Thoracic aorta (tissue), 2 donors: ENCODE measurements at places on chromosomes 1 and 21. TPM values are rescaled to one million over a fixed set of nuclear protein-coding genes. Genes with fewer than 3 reads are reported as not detected.

DNA sequence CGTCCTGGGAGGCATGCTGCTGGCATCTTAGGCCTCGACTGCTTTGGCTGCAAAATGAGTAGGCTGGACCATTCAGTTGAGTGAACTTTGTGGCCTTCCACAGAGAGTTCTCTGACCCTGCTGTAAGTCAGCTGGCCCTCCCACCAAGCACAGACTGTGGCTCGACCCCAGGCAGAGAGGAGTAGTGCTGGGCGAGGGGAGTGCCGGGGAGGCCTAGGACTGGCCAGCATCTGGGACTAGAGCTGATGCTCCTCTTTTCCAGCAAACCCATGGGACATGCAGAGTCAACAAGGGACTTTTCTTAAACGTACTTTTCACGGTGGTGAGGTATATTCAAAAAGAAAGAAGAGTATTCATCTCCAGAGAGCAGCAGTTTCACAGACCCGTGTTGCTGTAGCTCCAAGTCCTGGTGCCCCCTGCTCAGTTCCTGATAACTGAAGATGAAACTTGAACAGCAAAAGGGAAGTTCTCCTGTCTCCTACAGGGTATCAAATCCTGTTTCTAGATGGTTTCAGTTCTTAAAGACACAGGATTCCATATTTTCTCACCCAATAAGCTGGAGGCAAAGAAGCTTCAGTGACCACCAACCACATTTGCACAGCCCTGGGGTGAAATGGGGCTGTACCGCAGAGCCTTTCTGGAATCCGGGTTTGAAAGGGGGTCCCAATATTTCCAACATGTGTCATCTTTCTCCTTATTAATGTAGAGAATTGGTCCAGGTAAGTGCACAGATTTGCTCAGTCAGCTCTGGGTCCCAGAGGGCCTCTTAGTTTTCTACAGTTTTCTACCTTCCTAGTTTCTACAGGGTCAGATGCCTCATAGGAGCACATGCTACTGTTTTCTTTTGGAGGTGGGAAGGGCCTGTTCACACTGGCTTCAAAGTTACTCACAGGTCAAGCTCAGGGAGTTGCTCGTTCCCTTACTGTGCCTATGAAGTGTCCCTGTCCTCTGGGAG lies 20.9 kb downstream of the BATF3 start:
- H3K27ac ChIP-seq = no peak overlapping the region
- no peak overlapping the region for H3K4me3 ChIP-seq
- H3K4me1 ChIP-seq = no peaks in the 10 kb centered on the region
- DNase-seq = no peak

DNA sequence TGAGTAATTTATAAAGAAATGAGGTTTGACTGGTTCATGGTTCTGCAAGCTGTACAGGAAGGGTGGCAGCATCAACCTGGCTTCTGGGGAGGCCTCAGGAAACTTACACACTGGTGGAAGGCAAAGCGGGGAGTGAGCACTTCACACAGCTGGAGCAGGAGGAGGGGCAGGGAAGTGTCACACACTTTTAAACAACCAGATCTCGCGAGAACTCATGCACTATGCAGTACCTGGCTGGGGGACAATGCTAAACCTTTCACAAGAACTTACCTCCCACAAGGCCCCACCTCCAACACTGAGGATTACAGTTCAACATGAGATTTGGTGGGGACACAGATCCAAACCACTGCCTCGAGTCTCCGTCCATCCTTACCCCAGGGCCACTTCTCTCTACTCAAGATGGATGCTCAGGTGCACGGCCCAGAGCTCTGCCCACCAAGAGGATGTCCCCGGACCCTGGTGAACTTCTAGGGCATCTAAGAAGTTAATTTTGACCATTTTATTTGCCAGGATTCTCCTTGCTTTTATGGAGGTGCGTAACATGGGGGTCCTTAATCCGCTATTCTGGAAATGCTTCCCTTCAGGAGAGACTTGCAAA lies 22.7 kb upstream of the ACTRT2 start:
- H3K27ac ChIP-seq = peak overlapping the region; percentile 45
- peaks cover 16% of the 10 kb centered on the region for H3K4me1 ChIP-seq
- H3K4me3 ChIP-seq = peak overlapping the region; percentile 47
- no peaks in the 10 kb centered on the region for H3K27me3 ChIP-seq
- no peak for DNase-seq

- DNase-seq = no peak
- H3K36me3 ChIP-seq = no peaks in the 10 kb centered on the region
- peak overlapping the region; percentile 26 for H3K4me3 ChIP-seq
- no peaks in the 10 kb centered on the region for H3K4me1 ChIP-seq
- no peak overlapping the region for H3K27ac ChIP-seq
Observed at GRCh38 chr1:153358691-153358975, 979 bp downstream of the S100A9 start.

- H3K27me3 ChIP-seq = no peaks in the 10 kb centered on the region
- H3K4me1 ChIP-seq = peaks cover 28% of the 10 kb centered on the region
- peak; percentile 72 for DNase-seq
- peak within 1 kb of the TSS; percentile 8 for H3K27ac ChIP-seq
- peaks cover 9% of the 10 kb centered on the region for H3K36me3 ChIP-seq
Observed at GRCh38 chr1:179877586-179878265, at the start of gene TOR1AIP2. Gene TOR1AIP2 (minus strand): TSS chr1:179877803. CDS start chr1:179852665, 25,138 bp downstream.

- H3K4me3 ChIP-seq = no peak overlapping the region
- H3K27me3 ChIP-seq = no peaks in the 10 kb centered on the region
- H3K36me3 ChIP-seq = no peaks in the 10 kb centered on the region
- no peak for DNase-seq
Observed at GRCh38 chr21:34869545-34869944, 179.6 kb downstream of the RUNX1 start.

DNA sequence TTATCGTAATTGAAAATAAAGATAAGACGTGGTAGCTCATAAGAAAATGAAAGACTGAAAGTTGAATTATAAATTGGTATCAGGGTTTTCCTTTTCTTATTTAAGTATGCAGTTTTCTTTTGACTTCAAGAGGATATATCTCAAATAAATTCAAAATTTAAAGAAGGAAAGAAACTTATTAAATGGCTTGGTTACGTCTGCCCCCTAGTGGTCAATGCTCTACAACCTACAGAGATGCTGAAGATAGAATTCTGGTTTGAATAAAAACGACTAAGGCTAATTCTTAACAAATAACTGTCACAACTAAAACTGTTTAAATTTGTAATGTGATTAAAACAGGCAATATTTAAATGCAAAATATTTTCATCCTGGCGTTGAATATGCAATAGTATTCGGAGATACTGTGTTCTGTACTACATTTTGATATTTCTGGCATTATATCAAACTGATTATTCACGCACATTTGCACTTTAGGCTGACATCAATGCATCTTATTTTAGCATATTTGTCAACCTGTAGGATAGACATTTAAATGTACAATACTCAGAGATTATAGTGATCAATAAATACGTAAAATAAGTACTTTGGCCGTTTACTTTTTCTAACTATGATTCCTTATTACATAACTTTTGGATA lies 26.8 kb downstream of the IFI44 start:
- DNase-seq = peak; percentile 13
- H3K27ac ChIP-seq = no peak overlapping the region
- H3K27me3 ChIP-seq = no peaks in the 10 kb centered on the region
- no peak overlapping the region for H3K4me3 ChIP-seq
- no peaks in the 10 kb centered on the region for H3K36me3 ChIP-seq

GRCh38 chr1:43711049-43711448 lies 3.7 kb downstream of the ST3GAL3 start:
- no peak overlapping the region for H3K27ac ChIP-seq

DNA sequence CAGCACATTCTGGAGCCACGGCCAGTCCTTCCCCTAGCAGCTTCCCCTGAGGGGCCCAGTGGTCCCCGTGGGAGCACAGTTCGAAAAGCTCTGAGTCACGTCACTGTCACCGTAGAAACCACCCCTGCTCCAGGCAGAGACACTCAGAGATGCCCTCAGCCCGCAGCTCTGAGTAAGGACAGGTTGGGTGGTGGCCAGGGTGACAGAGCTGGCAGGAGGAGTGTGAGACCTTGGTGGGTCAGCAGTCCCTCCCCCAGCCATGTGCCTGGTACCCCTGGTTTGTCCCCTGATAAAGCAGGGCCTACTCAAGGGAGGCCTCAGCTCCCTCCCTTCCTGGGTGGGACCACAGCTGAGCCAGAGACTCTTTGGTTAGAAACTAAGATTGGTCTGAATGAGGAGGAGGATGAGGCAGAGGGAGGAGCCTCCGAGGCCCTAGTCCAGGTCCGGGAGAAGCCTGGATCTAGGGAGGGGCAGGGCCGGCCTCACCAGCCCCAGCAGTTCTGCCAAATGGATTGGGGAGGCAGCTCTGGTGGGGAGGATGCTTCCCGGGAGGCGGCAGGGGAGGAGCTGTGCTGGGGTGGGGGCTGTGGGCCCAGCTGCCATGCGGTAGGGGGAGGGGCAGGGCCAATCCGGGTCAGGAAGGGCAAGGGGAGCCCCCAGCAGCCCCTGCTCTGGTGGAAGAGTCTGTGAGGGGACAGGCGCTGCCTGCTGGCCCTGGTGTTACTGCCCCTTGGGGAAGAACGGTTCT lies 55.2 kb downstream of the SLC9A1 start:
- peak overlapping the region; percentile 46 for H3K27ac ChIP-seq
- no peaks in the 10 kb centered on the region for H3K27me3 ChIP-seq
- peak; percentile 67 for DNase-seq
- H3K4me3 ChIP-seq = no peak overlapping the region
- H3K4me1 ChIP-seq = peaks cover 17% of the 10 kb centered on the region

DNA sequence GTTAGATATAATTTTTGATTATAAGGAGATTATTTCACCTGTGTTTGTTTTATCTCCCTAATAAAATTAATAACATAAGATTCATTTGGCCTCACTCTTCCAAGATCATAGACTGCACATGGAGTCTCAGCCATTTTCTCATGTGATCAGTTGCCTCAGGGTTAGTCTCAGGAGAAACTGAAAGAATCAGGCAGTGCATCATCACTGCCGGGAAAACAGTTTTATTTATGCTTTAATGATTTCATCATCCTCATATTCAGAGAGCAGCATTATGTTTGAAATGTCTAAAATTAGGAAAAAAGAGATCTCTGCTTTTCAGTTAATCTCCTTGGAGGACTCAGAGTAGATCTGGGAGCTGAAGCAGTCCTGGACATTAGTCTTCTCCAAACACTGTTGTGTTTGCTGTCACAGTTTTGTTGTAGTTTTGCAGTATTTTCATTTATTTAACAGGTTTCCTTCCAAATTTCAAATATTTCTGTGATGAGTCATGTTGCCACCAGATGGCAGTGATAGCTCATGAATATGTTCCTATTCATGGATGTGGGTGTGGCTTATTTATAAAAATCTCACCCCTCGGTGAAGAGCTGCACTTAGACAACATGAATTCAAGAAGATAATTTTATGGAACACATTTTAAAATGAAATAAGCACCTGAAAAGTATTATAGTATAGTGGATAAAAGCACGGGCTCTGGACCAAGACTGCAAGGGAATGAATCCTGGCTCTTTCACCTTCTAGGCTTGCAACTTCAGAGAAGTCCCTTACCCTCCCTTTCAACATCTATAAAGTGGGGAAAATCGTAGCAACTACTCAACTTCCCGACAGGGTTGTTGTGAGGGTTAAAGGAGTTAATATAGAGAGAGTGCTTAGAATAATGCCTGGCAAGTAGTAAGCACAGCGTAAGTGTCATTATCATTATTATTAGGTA lies 31.2 kb downstream of the CHD1L start:
- no peaks in the 10 kb centered on the region for H3K27me3 ChIP-seq
- H3K27ac ChIP-seq = peak overlapping the region; percentile 10
- peaks cover 16% of the 10 kb centered on the region for H3K4me1 ChIP-seq

DNA sequence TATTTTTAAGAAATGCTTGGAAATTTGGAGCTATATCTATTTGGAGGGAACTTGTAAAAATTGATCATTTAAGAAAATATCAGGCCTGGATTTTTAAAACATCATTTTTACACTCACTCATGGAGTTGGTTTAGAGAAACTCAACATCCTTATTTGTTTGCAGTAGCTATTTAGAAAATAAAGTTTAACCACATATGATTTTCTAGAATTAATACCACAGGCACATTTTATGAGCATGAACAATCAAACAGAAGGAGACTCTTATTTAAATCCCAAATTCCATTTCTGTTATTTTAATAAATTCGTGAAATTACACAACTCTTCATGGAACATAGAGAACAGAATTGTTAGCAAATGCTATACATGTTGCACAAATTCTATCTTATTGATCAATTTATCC lies 3.2 kb downstream of the CDKN2C start:
- no peak overlapping the region for H3K4me3 ChIP-seq
- no peaks in the 10 kb centered on the region for H3K4me1 ChIP-seq
- H3K27ac ChIP-seq = no peak overlapping the region
- DNase-seq = no peak

Gene SSBP3
- total RNA-seq = 87.1 TPM

DNA sequence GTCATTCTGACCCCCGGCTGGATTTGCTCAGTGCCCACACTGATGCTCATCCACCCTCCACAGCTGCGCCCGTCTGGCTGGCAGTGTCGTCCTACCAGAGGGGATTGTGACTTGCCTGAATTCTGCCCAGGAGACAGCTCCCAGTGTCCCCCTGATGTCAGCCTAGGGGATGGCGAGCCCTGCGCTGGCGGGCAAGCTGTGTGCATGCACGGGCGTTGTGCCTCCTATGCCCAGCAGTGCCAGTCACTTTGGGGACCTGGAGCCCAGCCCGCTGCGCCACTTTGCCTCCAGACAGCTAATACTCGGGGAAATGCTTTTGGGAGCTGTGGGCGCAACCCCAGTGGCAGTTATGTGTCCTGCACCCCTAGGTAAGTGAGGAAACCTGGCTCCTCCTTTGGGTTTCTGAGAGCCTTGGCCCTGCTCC lies 5.7 kb upstream of the EFNA4 start:
- peaks cover 15% of the 10 kb centered on the region for H3K36me3 ChIP-seq
- no peak for DNase-seq
- H3K27ac ChIP-seq = no peak overlapping the region
- H3K4me3 ChIP-seq = no peak overlapping the region

GRCh38 chr21:44085491-44086321 lies 21.5 kb upstream of the PWP2 start:
- H3K27me3 ChIP-seq = no peaks in the 10 kb centered on the region
- DNase-seq = no peak
- H3K4me3 ChIP-seq = no peak overlapping the region
- no peaks in the 10 kb centered on the region for H3K4me1 ChIP-seq
- H3K36me3 ChIP-seq = peaks cover 48% of the 10 kb centered on the region

Gene TCHH
- 0.49 TPM for total RNA-seq

GRCh38 chr21:29293495-29293894 lies 5.2 kb upstream of the BACH1 start:
- no peak for DNase-seq
- no peaks in the 10 kb centered on the region for H3K36me3 ChIP-seq
- no peak overlapping the region for H3K27ac ChIP-seq
- H3K27me3 ChIP-seq = no peaks in the 10 kb centered on the region
- no peak overlapping the region for H3K4me3 ChIP-seq

Gene RGS7
- not detected for total RNA-seq

Gene CASZ1
- total RNA-seq = 20.6 TPM
